ENCODE measurements at places on chromosomes 3 and 15.

DNA sequence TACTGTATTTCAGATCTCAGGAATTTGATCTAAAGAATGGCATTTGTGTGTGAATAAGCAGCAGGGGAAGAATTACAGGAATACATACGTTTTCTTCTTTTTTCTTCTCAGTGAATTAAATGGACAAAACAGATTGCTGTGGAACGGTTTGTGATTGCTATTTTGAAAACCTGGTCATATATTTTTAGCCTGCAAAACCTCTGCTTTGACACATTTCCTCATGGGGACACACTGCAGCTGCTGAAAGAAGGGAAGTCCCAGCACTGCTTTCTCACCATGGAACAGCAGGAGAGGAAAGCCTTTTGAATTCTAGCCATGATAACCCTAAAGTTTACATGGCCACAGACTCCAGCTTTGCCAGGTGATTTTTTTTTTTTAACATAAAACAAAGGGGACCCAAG, 315.0 kb downstream of the OXSM start:
- DNase-seq: no peak

DNA sequence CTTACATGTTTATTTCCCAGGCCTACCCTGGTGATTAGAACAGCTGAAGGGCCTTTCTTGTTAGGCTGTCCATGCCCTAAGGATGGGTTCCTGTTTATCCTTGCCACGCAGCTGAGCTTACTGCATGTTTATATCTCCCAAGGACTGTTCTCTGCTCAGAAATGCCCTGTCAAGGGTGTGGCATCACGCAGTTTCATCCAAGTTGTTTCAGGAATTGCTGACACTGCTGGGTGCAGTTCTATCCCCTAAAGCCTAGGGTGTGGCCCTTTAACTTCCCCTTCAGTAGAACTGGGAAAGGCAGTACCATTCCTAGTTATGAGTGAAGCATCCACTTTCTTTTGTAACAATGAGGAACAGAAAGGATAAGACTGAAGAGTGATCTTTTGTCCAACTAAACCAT, 5.0 kb downstream of the ELL3 start:
- no peak for DNase-seq

GRCh38 chr15:52789601-52790168, 451 bp downstream of the ONECUT1 start:
- peak; percentile 31 for DNase-seq

GRCh38 chr3:159783780-159784742, 204.6 kb upstream of the IL12A start:
- DNase-seq: no peak
